ENCODE measurements at places on chromosomes 12 and 14.

DNA sequence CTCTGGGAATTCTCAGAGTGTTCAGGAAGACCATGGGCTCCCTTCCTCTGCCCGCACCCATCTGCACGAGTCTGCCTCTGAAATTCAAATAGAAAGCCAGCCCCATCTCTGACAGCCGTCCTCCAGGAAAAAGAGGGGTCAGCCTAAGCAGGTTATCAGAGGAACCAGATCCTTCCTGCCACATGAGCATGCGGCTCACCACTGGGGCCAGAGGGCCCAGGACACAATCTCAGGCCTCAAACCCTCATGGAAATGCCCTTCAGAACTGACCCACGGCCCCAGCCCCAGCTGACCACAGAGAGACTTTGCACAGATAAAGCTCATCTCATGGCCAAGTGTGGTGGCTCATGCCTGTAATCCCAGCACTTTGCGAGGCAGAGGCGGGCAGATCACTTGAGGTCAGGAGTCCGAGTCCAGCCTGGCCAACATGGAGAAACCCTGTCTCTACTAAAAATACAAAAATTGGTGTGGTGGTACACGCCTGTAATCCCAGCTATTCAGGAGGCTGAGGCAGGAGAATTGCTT is 23.2 kb downstream of the PXN start:
- DNase-seq: no peak

DNA sequence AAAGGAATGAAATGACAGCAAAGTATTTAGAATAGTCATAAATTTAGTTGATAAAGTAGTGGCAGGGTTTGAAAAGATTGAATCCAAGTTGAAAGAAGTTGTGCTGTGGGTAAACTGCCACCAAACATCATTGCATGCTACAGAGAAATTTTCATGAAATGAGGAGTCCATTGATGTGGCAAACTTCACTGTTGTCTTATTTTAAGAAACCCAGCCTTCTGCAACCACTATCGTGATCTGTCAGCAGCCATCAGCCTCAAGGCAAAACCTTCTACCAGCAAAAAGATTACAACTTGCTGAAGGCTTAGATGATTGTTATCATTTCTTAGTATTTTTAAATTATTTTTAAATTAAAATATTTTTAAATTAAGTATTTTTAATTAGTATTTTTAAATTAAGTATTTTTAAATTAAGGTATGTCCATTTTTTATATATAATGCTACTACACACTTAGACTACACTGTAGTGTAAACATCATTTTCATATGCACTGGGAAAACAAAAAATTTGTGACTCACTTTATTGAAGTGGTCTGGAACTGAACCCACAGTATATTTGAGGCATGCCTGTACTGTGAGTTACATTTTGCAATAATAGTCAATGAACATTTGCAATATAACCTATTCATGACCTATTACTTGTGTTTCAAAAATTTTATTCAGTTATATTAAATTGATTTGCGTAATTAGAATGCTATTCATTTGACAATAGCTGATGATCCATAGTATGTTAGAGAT is 67.2 kb upstream of the SYT1 start:
- DNase-seq: no peak

DNA sequence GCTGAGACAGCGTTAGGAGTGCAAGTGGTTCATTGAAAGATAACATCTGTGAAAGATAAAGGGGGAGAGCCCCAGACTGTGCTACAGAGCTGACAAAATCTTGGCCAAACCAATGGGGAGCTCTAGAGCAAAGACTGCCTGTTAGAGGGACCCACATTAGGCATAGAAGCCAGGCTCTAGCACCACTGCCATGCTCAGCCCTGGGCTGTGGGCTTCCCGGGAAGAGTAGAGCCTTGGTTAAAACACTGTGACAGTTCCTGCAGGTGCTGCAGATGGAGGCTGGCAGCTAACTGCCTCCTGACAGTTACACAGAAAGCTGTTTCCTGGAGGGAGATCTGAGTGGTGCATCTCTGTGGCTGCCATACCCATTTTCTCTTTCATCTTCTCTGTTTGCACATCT is 23.0 kb downstream of the TSHR start:
- DNase-seq: no peak

GRCh38 chr14:53409289-53409688 is 256.2 kb upstream of the DDHD1 start:
- DNase-seq: no peak

DNA sequence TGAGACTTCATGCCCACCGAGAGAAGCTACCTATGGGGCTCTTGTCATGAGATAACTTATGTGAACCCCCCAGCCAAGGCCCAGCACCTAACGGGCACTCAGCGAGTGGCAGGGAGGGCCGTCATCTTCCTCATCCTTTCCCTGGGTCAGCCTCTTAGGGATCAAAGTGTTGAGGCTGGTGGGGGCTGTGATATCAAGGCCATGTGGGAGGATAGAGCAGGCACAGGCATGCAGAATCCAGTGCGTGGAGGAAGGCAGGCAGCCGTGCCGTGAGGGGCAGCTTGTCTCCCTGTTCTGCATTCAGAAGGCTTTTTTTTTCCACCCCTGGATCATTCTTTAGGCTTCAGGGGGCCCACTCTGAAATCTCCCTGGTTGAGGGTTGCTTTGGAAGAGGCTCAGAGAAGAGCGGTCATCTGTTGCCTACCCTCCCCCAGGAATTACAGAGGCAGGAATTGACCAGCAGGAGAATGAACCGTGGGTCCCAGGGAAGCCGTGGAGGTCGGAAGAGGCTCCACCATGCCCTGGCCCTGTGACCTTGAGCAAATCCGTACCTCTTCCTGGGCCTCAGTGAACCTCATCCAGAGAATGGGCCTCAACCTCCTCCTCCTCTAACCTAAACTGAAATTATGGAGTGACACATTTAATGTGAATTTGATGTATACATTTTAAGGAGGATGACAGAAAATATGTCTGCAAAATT is 62.8 kb downstream of the BEGAIN start:
- DNase-seq: no peak

GRCh38 chr12:58887068-58887467 is 33.2 kb downstream of the LRIG3 start:
- DNase-seq: no peak

- DNase-seq: no peak
Observed at GRCh38 chr12:34108405-34108803, 86.1 kb downstream of the ALG10 start.
